ENCODE measurements at places on chromosomes 5 and 9. TPM values are rescaled to one million over a fixed set of nuclear protein-coding genes. Genes with fewer than 3 reads are reported as not detected.

PCDHGB5 gene
- 4.0 TPM for total RNA-seq

APBA1 gene
- total RNA-seq = 1.9 TPM

GADD45G gene
- total RNA-seq = 1.8 TPM

TSSK1B gene
- 0.29 TPM for total RNA-seq

ZNF354C gene
- 8.1 TPM for total RNA-seq

PSD2 gene
- total RNA-seq = 0.18 TPM

NNT gene
- 65.3 TPM for total RNA-seq

SLC34A1 gene
- total RNA-seq = not detected

STOM gene
- total RNA-seq = 11.0 TPM

PCDHA1 gene
- total RNA-seq = not detected

CACFD1 gene
- 56.2 TPM for total RNA-seq

KCNT1 gene
- 0.16 TPM for total RNA-seq

FOXI1 gene
- total RNA-seq = not detected

All from progenitor cell of endocrine pancreas (in vitro differentiated cells).